ENCODE measurements at places on chromosomes 4 and X.

DNA sequence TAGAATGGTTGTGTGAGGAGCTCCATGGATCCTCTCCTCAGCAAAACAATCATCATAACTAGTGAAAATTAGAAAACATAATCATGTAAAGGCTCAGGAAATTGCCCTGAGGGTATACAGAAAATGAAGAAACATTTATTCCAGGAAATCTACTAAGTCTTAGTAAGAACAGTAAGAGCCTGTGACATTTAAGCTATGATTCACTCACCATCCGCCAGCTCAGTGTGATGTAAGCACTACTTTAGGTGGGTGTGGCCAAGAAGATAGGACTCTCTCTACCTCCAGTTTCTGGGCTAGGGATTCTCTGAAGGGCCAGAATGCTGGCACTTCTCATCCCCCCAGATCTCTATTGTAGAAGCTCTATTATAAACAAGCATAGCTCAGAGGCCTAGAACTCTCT, 147.5 kb downstream of the DLG3 start:
- DNase-seq: no peak

DNA sequence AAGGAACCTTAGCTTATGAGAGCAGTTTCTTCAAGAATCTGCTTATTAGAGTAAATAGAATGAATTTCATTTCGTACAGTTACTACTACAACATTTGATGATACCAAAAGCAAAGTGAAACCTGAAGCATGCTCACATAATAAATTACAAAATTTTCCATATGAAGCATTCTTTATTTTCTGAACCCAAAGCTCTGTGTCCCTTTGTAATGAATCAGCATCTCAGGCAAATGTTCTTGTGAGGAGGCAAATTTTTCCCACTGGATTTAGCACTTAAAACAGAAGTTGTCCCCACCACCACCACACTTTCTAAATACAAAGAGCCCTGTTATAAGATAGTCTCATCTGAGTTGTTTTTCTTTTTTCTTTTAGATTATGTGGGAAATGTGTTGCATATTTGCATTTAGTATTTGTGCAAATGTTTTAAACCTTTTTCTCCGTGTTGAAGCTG, 70.7 kb upstream of the NFKB1 start:
- no peak for DNase-seq

DNA sequence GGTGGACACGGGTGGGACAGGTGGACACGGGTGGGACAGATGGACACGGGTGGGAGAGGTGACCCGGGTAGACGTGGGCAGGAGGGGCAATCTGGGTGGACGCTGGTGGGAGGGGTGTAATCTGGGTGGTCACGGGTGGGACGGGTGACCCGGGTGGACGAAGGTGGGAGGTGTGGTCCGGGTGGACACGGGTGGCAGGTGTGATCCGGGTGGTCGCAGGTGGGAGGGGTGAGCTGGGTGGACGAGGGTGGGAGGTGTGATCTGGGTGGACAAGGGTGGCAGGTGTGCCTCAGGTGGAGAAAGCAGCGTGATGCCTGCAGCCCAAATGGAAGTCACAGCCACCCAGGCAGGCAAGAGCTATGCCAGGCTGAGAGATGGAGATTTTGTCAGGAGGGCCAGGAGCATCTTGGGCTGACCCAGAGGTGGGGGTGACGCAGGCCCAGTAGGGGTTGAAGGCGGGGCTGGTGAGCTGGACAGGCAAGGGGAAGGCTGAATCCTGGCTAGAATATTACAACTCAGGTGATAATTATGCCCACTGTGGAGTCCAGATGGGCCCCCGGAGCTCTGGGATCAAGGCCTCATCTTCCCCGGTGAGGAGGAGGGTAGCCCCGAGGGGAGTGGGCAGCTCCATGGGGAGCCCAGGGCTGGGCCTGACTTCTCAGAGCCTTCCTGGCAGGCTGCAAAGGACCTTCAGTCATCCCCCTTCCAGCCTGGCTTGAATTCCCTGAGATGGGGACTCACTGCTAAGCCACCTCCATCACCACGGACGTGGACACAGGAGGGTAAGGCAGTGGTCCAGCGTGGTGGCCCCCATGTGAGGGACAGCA, 100.0 kb downstream of the ADRA2C start:
- DNase-seq: no peak

DNA sequence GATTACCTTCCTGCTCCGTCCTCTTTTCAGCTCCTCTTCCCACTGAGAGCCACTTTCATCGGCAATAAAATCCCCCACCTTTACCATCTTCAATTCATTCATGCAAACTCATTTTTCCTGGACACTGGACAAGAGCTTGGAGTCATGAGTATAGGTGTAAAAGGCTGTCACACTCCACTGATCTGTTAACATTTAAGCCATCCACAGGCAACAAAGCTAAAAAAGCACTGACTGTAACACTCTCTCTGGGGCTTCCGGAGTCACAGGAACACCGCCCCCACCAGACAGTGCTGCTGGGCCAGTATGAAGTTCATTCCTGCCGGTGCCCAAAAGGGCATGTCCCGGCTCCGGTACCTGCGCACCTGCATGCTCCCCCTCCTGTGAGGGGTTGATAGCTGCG, 38.5 kb downstream of the MAGEB5 start:
- DNase-seq: no peak

DNA sequence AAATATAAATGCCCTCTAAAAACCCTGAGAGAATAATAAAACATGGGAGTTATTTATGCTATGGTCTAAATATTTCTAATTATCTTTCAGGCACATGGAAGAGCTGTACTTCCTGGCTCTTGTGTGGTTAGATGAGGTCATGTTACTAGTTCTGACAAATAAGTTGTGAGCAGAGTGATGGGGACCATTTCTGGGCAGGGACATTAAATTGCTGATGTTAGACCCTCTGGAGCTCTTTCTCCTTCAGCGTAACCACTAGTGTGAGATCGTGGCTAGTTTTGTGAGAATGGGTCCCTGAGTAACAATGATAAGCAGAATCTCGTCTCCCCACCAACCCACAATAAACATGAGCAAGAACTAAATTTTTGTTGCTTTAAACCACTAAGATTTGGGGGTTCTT, 108.0 kb downstream of the MAML3 start:
- DNase-seq: no peak

GRCh38 chrX:15549189-15550012, 48.8 kb downstream of the BMX start:
- DNase-seq: no peak

GRCh38 chrX:115949900-115950822, 220.4 kb upstream of the AGTR2 start:
- DNase-seq: no peak

GRCh38 chr4:1579901-1580691, 104.0 kb downstream of the FAM53A start:
- peak; percentile 89 for DNase-seq

DNA sequence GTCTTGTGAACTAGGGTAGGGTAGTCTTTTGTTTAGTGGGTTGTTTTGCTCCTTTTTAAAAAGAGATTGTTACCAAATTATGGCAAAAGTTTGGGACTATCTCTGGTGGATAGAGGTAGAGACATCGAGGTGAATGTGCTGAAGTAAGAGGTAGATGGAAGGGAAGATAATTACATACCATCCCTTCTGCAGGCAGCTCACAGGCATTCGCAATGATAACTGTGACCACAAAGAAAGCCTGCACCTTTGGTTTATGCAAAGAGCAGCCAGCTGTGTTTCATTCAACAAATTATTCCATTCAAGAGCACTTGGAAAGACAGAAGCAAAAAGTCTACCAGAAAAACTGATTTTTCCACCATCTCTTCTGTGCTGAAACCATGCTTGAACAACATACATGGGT, 155.6 kb downstream of the GATB start:
- no peak for DNase-seq

- DNase-seq: no peak
These were observed 89.8 kb downstream of the MRPL1 start for GRCh38 chr4:77952457-77952856.

DNA sequence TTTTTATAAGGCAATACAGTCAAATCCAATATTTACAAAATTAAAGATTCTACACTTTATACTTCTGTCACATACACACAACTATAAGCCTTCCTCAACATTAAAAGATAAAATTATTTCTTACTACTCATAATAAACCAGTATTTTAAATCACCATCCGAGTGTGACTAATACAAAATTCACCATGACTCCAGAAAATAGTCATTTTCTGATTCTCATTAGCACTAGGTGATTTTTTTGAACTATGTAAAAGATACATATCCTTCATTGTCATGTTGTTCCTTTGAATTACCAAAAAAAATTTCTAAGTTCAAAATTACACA, 646 bp upstream of the SLC7A11 start:
- DNase-seq: no peak

DNA sequence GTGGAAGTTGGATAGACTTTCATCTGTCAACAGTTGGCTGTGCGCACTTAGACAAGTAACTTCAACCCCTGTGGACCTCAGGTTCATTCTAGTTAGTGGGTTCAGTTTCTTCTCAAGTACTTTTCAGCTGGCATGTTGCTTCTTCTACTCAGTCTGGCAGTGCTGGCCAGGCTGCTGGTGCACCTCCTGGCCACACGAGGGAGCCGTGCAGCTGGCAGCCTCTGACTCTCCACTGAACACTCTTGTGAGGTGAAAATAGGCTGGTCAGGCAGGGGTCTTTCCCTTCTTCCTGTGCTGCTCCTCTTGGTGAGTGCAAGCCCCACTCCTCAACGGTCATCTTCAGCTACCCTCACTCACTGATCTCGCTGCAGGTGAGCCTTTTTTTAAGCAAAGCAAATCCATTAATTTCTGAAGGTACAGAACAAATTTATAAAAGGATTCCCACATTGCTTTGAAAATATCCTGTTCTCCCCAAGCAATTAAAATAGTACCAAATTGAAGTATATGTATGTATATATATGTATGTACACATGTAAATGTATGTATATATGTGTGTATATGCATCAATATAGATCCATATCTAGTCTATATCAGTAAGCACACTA, 30.6 kb downstream of the LONRF3 start:
- peak; percentile 17 for DNase-seq

- no peak for DNase-seq
These were observed 58.2 kb upstream of the MSN start for GRCh38 chrX:65609237-65609636.

DNA sequence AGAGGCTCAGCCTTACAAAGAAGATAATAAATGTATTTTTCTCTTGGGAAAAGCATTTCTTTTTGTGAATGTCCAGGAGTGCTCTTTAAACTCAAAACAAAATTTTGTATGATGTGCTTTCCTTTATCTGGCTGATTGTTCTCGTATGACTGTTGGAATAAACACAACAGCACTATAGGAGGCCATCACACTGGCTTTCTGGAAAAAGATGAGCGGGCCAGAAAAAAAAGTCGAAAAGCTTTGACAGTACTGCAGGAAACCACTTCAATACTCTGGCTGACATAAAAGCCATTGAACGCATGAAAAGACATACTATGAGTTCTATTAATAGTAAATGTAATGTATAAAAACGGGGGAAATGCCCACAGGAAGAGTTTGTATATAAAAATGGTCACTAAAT, 64.7 kb upstream of the CTSO start:
- DNase-seq: no peak

DNA sequence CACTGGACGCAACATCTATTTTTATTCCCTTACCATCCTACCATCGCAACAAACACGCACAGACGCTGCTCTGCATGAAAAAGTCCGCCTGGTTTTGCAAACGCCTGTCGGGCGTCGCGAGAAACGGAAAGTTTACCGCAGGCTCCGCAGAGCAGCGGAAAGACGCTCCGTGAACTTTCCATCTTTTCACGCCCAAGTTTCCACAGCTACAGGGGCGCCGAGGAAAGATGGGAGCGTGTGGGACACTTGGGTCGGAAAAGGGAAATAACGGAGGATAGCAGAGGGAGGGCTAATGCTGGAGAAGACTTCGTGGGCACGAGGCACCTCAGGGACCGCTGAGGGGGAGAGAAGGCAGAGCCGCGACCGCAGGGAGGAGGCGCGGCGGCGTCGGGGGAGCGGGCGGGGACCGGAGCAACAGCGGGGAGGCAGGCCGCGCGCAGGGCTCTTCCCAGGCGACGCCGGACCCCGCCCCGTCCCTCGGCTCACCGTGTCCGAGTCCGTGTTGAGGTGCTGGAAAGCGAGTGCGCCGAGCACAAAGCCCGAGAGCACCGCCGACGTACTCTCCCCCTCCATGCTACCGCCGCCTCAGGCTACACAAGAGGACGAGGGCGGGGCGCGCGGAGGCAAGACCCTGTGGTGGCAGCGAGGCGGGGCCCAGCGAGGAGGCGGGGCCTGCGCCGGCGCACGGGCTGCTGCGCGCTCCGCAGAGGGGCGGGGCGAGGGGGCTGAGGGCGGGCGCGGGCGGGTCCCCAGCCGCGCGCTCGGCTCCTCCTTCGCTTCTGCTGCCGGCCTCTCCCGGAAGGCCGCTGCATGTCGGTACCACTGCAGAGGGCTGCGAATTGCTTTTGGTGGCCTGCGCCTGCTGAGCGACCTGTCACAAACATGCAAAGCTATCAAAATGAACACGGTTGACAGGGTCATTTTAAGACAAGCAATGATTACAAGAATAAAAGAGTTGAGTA, at the start of gene ABRAXAS1:
Gene ABRAXAS1, minus strand, starts transcription at position 601 of the 962 bp plus-strand sequence. Its CDS starts 28 bp downstream, at position 573.
- DNase-seq: peak; percentile 92

DNA sequence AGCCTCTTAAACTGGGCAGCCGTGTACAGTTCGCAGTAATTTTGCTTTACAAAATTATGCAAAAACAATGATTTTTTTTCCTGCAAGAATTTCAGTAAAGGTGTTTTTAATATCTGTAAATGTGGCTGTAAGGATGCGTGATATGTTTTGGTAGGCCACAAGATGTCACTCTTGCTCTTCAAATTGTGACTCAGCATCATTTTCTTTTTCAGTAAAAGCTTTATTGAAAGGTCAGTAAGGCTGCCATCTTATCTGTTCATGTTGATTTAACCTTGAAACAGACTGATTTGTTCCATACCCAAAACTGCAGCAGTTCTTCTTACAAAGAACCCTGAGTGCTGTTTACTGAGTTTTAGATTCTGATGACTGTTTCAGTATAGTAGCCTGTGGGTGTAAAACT, 39.9 kb downstream of the TXLNG start:
- DNase-seq: no peak

DNA sequence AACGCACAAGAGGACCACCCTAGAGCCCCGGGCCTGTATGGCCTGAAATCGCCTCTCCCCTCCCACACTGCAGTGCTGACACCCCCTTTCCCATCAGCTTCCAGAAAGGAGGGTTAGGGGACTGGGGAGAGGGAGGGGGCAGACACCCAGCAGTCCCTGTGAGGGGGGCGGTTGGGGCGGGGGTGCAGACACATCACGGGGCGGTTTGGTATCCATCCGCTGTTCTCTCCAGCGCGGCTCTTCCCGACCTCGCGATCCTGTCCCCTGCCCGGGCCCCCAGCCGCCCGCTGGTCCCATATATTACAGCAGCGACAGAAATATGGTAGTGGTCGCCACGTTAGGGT, 404 bp upstream of the GPRASP2 start:
- DNase-seq: no peak

DNA sequence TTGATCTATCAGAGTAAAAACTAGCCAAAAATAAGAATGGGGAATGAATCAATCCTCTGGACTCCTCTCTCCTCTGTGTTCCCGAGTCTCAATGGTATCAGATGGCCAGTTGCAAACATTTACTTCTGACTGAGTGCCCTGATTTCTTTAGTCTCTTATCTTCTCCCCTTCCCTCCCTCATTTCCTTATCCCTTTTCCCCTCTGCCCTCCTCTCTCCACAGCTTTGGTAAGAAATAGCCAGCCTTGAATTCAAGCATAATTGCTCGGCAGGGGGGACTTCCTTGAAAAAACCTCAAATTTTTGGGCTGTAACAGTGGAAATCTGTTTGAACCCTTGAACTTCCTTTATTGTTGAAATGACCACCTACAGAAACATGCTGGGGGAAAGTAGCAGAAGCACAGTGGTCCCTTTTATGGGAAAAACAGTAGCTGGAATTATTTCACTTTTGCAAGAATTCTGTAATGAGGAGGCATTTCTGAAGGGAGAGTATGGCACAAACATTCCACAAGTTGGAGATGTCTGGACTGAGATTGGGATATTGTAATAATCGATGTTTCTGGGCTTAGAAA, 40.3 kb downstream of the NHS start:
- no peak for DNase-seq
